Dermis microvascular lymphatic vessel endothelial cell (primary cell): ENCODE measurements at places on chromosomes 11 and 22. TPM values are rescaled to one million over a fixed set of nuclear protein-coding genes. Genes with fewer than 3 reads are reported as not detected.

Gene AIFM3
- under 0.01 and 0.13 TPM in 2 replicates for total RNA-seq

Gene SYT13
- under 0.01 TPM in 2 replicates for total RNA-seq

DNA sequence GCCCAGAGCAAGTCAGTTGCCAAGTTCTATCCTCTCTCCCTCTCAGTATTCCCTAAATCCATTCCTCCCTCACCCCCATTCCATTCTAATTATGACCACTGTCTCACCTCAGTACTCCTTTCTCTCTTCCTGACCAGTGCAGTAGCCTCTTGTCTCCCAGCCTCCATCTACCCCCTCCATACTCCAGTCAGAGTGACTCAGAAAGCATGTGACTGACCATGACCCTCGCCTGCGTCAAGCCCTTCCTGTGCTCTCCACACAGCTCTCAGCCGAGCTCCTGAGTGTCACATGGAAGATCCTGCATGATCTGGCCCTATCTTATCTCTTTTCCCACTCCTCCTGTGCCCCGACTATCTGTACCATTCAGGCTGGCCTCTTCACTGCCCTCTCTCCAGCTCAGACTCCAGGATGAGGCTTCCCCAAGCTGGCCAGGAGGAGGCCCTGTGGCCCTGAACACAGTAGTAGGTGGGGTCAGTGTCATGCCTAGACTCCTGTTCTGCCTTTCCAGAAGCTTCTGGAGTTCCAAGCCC is 42.6 kb downstream of the NEU3 start:
- peak; percentile 65 for DNase-seq

Gene DDIAS
- 2.7 and 4.4 TPM in 2 replicates for total RNA-seq

- no peak for DNase-seq
Observed at GRCh38 chr22:42142771-42143461, 12.3 kb upstream of the CYP2D6 start.

GRCh38 chr11:120028897-120029258 is 109.0 kb downstream of the TRIM29 start:
- DNase-seq, result no peak

Gene FAM111A
- total RNA-seq, result 46.3 and 47.0 TPM in 2 replicates

Gene KCNQ1OT1
- 0.51 and 0.76 TPM in 2 replicates for total RNA-seq

DNA sequence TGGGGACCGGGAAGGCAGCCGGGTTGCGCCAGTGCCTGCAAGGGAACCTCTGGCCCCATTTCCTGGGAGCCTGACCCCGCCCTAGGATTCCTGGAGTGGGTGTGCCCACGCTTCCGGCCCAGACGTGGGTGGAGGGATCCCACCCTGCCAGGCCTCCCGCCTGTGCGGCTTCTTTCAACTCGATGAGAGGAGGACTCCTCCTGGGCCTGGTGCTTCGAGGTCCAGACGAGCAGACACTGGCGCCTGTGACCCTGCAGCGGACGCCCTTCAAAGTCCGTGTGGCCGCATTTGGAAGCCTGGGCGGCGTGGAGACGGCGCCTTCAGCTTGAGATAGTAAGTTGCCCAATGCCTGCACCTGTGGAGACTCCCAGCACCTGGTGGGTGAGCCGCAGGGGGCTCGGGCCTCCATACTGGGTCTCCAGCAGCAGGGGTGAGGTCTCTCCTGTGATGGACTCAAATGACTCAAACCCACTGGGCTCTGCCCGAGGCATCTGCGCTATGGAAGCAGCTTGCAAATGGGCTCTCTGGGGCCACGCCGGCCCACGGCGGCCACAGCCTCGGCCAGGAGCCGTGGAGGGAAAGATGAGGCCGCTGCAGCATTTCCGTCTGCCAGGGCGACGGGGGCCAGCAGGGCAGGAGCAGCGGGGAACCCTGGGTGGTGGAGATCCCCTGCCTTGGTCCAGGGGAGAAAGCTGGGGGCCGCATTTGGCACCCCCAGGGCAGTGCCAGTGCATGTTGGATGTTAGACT is 64.3 kb upstream of the PPARA start:
- DNase-seq, result no peak

DNA sequence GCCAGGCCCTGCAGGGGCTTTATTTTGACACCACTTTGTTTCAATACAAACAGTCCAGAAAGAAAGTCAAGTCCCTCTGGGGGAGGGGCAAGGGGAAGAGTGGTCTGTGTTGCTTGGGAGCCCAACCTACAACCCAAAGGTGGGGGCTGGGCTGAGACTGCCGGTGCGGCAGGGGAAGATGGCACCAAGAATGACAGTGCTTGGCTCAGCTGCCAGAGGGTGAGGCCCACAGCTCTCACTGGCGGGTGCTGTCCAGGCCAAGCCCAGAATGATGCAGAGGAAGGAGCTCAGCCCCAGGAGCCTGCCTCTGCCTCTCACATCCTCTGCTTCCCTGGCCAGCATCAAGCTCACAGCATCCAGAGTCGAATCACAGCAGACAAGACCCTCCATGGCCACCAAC is 12.4 kb downstream of the ARFGAP2 start:
- no peak for DNase-seq

DNA sequence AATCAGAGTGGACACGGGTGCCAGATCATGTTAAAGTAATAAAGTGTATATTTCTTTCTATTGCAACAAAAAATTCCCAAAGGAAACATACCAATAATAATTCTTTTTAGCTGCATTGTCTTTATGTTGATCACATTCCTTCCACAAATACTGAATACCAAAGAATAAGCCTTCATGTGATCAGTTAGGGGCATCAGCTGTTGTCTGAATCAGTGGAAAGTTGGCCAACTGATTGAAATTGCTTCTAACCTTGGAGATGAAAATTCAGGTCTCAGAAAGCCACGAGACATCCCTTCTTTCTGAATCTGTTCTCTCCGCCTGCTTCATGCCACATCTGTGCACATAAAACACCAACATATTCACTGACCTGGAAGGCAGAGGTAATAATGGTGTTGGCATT is 785.2 kb downstream of the KCNA4 start:
- DNase-seq, result no peak

DNA sequence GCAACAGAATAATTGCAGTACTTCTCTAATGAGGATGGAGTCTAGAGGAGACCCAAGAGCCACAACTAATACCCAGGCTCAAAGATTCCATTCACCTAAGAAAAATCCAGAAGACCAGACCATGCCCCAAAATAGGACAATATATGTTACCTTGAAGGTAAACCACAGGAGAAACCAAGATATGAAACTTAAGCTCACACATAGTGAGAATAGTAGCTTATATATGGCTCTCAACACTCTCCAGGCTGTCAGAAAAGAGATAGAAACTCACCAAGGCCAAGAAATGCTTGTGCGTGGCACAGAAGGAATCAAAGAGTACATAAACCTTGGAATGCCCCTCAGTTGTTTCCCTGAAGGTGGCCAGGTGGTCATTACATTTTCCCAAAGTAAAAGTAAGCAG is 9.1 kb downstream of the FAM111A start:
- no peak for DNase-seq

- peak; percentile 54 for DNase-seq
Observed at GRCh38 chr11:65559951-65560537, 1.9 kb upstream of the LTBP3 start.

Gene CECR2
- under 0.01 TPM in 2 replicates for total RNA-seq

DNA sequence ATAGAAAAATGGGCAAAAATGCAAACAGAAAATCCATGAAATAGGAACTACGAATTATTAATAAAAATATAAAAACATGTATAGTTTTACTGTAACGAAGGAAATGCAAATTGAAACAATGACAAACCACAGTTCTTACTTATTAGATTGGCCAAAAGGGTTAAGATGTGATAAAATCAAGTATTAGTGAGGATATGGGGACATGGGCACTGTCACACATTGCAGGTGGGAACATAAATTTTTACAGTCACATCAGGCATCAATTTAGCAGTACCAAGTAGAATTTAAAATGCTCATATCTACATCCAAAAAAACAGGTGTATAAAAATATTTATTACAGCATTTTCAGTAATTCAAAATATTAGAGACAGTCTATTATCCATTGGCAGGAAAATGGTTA is 353.2 kb upstream of the API5 start:
- no peak for DNase-seq

GRCh38 chr11:110479108-110480101 is 49.7 kb downstream of the FDX1 start:
- no peak for DNase-seq

Gene CCDC188
- total RNA-seq, result 4.9 and 5.0 TPM in 2 replicates

DNA sequence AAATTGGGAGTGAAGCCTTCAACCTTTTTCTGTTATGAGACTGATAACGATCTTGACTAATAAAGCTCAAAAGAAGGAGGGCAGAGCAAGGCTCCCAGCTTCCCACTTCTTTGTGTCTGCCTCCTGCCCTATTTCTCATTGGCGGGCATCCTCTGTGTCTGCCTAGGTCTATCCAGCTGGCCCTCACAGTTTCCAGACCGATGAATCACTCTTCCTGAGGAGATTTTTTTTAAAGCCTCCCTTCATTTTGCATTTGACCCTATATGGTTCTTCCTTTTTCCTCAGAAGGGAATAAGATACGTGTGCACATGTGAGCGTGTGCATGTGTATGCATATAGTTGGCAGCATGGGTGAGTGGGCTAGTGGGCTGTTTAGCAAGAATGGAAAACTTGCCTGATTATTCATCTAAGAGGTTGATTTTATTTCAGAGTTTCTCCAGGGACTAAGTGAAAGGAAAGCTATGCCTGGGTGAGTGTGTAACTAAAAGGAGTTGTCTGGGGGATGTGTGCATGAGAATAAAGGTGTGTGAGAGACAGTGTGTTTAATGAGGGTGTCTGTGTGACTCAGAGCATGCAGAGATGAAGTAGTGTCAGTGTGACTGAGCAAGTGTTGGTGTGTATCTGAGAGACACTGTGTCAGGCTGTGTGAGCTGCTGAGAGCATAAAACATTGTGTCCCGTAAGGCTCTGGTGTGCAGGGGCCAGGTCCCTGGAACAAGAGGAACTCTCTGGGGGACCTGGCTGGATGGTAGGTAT is 12.2 kb downstream of the PHLDB1 start:
- peak; percentile 82 for DNase-seq

- DNase-seq, result no peak
Observed at GRCh38 chr11:134181707-134182106, 42.1 kb downstream of the NCAPD3 start.

Gene OR11H1
- not detected in 2 replicates for total RNA-seq

DNA sequence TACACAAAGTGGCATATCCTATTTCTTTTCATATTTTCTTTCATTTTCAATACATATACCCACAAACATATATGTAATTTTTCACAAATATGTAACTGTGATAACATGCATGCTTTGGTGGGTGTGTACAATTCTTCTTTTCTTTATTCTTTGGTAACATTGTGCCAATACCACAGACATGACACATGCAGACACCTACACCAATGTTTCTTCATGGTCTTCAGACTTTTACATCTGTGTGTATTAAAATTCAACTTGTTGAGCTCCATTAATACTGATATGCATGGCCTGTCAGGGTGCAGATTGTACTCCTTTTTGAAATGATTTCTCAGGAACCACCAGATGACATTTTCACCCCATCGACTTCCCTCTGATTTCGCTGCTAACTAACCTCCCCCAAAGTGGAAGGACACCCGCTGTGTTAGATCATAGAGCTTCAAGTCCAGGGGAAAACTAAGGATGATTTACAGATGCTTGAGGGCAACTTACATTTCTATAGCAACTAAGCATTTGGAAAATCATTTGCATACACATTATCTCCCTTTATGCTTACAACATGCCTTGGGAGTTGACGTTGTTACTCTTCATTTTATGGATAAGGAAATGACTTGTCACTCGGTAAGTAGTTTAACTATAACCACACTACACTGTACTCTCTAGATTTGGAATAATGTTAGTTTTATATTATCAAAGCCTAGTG is 10.5 kb upstream of the PANX3 start:
- DNase-seq, result no peak

GRCh38 chr11:8016440-8016839 is 29.3 kb downstream of the EIF3F start:
- DNase-seq, result no peak

Gene KRTAP5-2
- total RNA-seq, result not detected in 2 replicates

DNA sequence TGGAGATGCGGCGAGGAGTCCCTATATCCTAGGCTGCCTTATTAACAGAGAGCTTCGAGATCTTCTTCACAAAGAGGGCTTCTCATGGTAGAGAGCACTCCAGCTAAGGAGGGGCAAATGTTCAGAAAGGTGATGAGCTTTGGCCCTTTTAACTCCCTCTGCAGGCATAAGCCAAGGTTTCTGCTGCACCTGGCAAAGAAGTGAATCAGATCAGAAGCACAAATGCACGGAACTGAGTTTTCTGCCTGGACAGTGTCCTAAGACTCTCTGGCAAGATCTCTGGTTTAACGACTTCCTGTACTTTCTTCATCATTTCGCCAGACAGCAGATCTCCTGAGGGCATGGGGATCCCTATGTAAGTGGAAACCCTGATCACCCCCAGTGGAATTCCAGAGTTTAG is 37.2 kb downstream of the POU2AF3 start:
- DNase-seq, result no peak

DNA sequence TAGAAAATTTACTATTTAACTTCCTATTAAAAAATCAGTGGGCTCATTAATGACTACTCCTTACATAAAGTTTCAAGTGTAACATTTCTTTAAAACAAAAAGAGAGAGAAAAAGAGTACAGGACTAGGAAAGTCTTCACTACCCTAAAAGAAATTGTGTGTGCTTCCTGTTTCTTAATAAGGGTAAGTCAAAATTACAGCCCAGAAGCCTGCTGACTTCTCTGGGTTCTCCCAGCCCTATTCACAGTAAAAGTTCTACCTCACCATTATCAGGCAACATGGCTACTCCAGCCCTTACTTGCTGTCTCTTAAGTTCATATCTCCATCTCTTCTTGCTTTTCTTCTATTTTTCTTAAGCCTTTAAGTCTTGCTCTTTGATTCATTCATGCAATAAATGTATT is 20.3 kb upstream of the ZC3H12C start:
- DNase-seq, result no peak

GRCh38 chr22:46726066-46726985 is 11.7 kb downstream of the CERK start:
- DNase-seq, result no peak

DNA sequence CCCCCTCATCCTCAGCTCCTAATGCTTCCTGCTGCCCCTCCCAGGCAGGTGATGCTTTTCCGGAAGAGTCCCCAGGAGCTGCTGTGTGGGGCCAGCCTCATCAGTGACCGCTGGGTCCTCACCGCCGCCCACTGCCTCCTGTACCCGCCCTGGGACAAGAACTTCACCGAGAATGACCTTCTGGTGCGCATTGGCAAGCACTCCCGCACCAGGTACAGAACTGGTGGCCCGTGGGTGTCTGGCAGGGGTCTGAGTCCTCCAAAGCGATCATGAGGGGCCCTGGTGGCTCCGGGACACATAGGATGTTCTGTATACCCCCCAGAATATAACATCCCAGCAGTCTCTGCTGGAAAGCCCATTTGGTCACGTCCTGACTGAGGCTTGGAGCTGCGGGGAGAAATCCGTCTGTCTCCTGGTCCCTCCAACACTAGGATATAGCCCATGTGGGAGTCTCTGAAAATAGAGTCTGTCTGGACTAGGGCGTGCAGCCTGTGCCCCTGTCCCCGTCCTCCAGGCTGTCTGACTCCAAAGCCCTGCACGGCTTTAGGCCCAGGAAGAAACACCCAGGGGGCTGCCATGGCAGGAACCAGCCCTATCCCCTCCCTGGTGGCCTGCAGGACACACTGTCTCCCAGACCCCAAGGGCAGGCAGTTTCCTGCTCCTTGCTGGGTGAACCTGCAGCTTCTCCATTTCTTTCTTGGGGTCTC is 9.1 kb downstream of the F2 start:
- DNase-seq, result no peak

Gene KRTAP5-3
- not detected in 2 replicates for total RNA-seq
